ENCODE measurements at places on chromosomes 1 and 21.
A peak's percentile ranks its signal among the peaks of the same experiment; 100 is the strongest.

GRCh38 chr1:65694933-65695332 is 97.8 kb upstream of the PDE4B start:
- no peak for DNase-seq

DNA sequence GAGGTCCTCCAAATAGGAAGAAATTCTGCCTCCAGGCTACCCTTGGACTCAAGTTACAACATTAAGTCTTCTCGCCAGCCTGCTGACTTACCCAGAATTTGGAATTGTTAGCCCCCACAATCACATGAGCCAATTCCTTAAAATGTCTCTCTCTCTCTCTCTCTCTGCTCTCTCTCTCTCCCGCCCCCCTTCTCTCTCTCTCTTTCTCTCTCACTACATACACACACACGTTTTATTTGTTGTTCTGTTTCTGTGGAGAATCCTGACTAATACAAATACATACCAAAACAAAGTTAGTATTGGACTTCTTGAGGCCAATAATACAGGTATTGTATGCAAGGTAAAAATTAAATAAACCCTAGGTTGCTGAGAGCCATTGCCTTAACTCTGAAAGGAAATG is 72.1 kb downstream of the TNFSF18 start:
- no peak for DNase-seq

DNA sequence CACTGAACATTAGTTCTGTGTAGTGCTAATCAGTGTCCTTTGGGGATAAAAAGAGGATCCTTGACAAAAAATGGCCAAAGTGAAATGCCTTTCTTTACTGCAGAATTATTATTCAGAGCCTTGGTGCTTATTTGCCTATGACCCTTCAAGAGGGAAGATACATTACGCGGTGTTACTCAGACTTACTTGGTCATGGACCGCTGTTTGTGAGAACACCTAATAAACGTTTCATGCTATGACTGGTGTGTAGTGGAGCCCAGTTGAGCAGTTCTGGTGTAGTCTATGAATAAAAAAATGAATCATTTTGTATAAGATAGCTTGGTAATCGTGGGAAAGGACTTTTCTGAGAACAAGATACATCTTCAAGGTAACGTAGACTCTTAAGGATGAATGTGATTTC is 8.3 kb downstream of the NFYC start:
- DNase-seq = no peak

GRCh38 chr1:7346600-7347570 is 424.2 kb upstream of the VAMP3 start:
- no peak for DNase-seq

GRCh38 chr1:111592389-111593361 is 26.9 kb upstream of the RAP1A start:
- DNase-seq = peak; percentile 86

DNA sequence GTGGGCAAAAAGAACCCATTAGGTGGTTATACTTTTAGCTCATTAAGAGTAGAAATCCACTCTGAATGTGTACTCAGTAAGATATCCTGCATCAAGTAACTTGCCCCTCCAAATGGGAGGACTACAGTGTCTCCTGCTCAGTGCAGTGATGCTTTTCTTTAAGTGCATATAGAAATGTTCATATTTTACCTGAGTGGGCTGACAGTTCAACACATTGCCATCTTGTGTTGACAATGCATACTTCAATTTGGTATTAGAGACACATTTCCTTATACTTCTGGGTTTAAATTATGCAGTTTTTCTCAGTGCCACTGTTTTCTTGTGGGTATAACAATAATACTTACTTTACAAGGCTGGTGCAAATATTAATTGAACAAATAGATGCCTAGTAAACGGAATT is 318.6 kb upstream of the TMPRSS15 start:
- no peak for DNase-seq

- no peak for DNase-seq
These were observed 2.3 kb upstream of the GRIK3 start for GRCh38 chr1:37036667-37037053.

DNA sequence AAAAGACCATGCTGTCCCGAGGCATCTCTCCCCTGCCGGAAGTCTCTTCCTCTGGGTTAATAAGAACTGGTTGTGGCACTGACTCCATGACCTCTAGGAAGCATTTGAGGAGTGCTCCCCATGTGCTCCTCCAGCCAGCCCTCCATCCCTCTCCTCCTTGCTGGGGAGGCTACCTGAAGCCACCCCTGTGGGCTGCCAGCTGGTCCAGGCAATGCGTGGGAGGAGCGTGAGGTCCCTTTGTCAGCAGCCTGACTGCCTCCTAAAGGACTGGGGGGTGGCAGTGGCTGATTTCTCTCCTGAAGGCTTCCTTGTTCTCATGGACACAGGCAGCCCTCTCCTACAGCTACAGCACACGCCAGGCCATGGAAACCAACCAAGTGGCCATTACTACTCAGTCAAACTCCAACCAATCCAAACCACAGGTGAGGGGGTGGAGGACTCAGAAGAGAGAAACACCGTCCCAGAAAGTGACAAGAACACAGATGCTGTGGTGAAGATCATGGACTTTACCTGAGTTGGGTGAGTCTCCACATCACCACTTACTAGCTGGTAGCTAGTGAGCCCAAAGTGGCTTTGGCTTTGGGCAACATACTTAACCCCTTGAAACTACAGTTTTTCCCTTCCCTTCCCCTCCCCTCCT is 35.2 kb downstream of the NENF start:
- DNase-seq = no peak

- no peak for DNase-seq
These were observed 1689.1 kb downstream of the KCNT2 start for GRCh38 chr1:194919146-194919545.

GRCh38 chr1:66073388-66073787 is 280.7 kb downstream of the PDE4B start:
- DNase-seq = no peak

- no peak for DNase-seq
These were observed 37.8 kb downstream of the LRRC53 start for GRCh38 chr1:74474585-74474984.

DNA sequence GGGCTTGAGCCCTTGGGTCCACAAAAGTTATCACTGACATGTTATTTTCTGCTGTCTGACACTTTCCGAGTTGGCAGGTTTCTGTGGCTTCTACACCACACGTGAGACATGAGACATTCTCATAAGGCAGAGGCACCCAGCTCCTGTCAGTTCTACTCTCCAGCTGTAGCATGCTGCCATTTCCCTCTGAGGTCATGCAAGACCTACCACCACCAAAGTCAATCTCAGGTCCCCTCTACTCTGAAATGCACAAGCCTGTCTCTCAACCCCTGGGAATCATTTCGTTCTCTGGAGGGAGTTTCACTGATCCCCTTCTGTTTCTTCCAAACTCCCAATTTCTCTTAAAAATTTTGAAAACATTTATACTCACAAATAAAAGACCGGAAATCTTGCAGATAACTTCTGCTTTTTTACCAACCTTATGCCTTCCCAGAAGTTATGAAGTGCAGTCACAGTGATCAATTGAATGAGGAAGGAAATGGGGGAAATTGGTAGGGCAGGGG is 39.5 kb upstream of the CR2 start:
- DNase-seq = no peak

GRCh38 chr21:30434033-30434631 is 4.1 kb downstream of the KRTAP13-4 start:
- DNase-seq = no peak

- no peak for DNase-seq
These were observed 25.2 kb upstream of the EXO1 start for GRCh38 chr1:241822846-241823245.

DNA sequence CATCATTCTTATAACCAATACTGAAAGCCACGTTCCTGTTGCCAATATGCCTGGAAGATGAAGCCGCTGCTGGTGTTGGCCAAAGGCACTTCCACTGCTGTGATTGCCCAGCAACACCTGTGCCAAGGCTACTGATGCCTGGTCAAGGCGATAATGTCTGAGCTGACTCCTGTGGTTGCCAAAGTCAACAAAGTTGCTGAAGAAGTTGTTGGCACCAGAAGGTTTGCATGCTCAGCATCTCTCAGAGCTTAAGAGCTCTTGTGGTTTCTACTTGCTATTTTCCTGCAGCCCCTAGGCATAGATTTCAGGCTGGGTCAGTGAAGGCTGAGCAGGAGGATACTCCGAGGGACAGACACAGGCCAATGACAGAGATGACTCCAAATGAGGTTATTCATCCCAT is 63.4 kb upstream of the RAB3GAP2 start:
- DNase-seq = no peak
